ENCODE measurements at places on chromosomes 7 and 10. TPM values are rescaled to one million over a fixed set of nuclear protein-coding genes. Genes with fewer than 3 reads are reported as not detected.

GRCh38 chr10:58758321-58758720 lies 245.6 kb downstream of the BICC1 start:
- DNase-seq, result no peak

DNA sequence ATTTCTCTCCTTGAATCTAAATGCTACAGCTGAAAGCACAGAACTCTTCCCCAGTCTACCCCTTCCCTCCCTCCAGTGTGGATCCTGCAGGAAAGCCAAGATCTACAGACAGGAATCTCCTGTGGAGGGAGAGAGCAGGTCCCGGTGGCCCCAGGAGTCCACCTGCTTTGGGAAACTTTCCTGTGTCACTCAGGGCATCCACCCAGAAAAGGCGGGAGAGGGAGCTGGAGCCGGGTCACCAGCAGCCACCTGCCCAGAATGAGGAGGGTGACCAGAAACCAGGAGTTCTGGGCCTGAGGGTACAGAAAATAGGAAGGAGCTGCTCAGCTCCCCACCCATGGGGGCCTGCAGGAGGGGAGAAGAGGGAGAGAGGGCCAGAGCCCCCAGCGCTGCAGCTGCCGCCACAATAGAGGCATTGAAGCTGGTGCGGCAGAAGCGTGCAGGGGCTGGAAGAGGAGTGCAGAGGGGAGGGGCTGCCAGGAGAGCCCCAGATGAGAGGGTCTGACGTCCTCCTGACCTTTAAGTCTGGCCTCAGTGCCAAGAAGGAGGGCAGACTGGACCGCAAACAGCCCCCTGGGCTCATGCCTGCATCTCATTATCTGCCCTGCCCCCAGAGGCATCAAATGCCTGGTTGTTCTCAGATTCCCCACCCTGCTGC lies 56.3 kb upstream of the TMEM72 start:
- no peak for DNase-seq

DNA sequence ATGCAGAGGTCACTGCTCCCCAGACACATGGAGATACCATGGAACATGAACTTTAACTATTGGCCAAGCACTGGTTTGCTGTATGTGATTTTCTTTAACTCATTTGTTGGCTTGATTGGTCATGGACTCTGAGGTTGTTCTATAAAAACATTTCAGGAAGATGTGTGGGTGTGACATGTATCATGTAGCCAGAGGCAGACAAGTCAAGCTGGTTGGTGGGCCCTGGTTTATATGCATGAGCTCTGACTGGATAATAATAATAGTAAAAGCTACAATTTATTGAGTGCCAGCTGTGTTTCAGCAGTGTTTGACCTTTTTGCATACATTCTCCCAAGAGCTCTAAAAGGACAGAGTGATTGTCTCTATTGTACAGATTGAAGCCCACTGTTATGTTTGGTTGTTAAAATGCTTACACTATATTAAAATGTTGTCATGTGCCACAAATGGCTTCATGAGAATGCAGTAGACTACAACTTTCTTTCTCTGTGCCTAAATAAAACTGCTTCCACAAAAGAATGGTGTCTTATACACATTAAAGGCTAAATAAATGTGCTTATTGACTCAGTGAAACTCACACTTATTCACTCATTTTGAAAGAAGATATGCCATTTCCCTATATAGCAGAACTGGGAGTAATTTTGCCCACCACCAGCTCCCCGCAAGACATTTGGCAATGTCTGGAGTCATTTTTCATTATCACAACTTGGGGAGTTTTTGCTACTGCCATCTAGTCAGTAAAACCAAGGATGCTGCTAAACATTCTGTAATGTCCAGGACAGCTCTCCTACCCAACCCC lies 243.6 kb upstream of the NFE2L3 start:
- no peak for DNase-seq

GRCh38 chr10:114912470-114912859 lies 25.5 kb upstream of the TRUB1 start:
- DNase-seq, result no peak

DNA sequence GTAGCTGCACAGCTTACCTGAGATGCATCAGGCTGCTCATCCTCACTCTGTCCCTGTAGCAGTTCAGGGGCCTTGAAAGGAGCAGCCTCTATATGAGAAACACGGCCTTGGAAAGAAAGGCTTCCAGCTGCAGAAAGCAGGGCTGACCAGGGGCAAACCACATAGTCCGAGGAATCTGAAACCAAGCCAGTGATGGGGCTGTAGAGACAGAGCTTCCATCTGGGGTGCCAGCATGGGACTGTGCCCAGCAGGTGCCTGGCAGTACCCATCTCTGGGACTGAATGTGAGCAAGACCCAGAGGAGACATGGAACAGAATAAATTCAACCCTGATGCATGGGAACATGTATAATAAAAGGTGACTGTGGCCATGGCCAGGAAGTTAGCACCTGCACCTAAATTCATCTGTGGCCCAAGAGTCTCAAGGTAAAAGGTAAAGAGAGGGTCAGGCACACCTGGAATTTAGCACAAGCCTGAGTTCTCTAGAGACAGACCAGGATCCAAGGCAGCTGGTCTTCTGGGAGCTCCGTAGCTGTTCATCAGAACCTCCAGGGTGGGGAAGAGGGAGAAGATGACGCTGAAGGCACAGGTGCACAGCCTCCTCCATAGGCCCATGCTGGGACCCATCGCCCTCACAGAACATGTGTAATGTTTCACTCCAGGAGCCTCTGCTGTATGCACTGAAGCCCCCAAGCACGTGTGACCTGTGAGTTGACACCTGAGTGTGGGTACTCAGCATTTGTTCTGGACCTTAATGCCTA lies 25.3 kb downstream of the FRMPD2 start:
- no peak for DNase-seq

Gene IL6
- 1.6 TPM for total RNA-seq

DNA sequence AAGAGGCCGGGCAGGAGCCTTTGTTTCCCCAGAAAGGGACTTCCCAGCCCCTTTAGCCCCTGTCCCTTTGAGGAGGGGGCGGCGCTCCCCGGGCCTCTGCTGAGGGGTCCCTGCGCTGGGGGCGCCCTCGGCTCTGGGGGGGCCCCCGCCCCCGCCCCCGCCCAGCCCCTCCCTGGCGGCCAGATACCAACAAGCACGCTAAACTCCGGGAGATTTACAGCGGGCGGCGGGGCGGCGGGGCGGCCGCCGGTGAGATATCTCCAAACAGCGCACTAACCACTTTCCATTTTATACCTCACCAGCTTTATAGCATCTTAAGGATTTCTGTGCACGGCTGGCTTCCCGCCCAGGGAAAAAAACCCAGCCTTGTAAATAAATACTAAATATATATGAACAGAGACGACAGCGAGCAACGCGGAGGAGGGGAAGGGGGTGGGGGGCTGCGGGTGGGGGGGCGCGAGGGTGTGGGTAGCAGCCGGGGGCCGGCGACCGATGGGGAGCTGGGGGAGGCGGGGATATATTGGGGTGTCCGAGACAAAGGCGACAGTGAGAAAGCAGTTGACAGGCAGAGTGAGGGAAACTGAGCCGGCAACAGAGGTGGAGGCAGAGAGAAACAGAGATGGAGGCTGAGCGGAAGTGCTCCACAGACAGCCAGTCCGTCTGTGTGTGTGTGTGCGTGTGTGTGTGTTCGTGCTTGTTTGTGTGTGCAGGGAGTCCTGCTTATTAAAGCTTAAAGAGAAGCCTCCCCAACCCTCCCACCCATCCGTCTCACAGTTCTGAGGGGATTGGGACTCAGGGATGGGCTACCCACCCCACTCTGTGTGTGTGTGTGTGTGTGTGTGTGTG lies 85.8 kb downstream of the HIF1AN start:
- DNase-seq, result peak; percentile 57

- no peak for DNase-seq
Observed at GRCh38 chr10:60420991-60421894, 31.6 kb upstream of the ANK3 start.

Gene VWDE
- total RNA-seq, result 2.3 TPM

Gene SLC18A2
- total RNA-seq, result 0.14 TPM

- no peak for DNase-seq
Observed at GRCh38 chr7:99833289-99833877, 5.6 kb downstream of the CYP3A43 start.

All from activated CD4-positive, alpha-beta T cell treated with anti-CD3 and anti-CD28 coated beads for 36 hours (primary cell).